ENCODE measurements at places on chromosomes 7 and 10.

DNA sequence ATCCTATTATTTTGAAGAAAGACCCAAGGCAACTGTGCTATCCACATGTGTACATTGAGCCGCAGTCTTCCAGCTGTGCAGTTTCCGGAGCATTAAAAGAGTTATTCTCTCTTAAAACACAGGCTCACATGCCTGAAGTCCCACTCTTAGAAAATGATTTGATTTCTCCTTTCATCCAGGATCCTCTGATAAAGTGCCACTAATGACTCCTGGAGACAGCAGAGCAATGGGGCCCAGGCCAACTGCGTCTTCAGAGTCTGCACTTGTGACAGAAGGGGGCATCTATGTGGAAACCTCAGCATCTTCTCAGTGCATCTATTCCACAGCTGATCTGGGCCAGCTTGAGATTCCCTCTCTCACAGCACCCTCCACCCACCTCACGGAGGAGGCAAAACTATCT is 482.1 kb upstream of the AKR1E2 start:
- DNase-seq: no peak

GRCh38 chr10:107984149-107984548 is 819.6 kb upstream of the SORCS1 start:
- no peak for DNase-seq

- DNase-seq: no peak
Measured at GRCh38 chr7:81420526-81421226, 349.2 kb downstream of the HGF start.

DNA sequence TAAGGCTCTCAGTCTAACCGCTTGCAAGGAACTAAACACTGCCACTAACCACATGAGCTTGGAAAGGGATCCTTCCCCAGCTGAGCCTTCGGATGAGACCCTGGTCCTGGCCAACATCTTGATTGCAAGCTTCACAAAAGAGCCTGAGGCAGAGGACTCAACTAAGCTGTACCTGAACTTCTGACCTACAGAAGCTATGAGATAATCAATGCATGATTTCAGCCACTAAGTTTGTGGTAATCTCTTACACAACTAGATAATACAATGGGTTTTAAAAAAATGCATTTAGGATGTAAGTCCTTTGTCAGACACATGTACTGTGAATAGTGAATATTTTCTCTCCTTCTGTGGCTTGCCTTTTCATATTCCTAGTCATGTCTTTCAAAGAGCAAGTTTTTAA is 125.6 kb upstream of the RHEB start:
- DNase-seq: no peak

GRCh38 chr10:63765126-63765525 is 243.9 kb downstream of the REEP3 start:
- no peak for DNase-seq

- no peak for DNase-seq
Measured at GRCh38 chr7:39249635-39250152, 272.0 kb downstream of the POU6F2 start.

DNA sequence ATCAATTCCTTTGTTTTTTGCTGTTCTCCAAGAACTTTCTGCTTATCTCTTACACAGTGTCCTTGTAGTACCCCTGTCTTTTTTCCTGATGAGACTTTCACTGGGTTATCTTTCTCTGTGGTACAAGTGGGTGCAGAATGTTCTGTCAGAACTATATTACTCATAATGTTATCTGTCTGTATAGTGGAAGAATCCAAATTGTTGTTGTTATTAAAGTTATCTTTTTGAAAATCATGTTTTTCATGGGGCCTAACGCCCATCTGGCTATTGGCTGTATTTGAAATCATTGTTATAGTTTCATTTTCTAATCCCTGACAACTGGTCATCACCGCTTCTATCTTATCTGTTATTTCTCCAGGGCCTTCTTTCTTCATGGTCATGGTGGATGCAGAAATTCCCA is 163.0 kb upstream of the CCDC6 start:
- no peak for DNase-seq

DNA sequence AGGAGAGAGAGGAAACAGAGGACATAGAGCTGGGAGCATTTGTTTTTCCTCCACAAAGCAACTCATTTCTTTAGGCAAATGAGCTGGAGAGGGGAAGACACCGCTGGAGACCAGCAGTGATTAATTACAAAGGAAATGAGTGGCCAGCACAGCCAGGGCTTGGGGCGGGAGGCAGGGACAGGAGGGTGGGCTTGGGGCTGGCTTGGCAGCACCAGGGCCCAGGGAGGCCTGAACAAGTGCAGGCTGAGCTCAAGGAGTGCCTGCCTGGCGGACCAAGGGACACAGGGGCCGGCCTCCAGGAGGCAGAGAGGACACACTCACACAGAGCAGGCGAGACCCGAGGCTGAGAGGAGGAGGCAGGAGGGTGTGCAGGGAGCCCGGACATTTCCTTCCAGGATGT is 149.0 kb upstream of the UNC5B start:
- DNase-seq: no peak

- DNase-seq: no peak
Measured at GRCh38 chr7:135204876-135205275, 6.5 kb downstream of the WDR91 start.

DNA sequence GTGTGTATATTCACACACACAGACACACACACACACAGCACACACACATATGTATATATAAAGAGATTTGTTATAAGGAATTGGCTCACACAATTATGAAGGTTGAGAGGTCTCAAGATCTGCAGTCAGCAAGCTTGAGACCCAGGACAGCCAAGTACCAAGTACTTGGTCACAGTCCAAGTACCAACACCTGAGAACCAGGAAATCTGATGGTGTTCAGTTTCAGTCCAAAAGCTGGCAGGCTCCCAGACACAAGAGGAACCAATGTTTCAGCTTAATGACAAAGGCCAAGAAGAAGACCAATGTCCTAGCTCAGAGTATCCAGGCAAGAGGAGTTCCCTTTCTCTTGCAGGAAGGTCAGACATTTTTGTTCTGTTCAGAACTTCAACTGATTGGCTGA is 780.2 kb downstream of the MAGI2 start:
- no peak for DNase-seq

DNA sequence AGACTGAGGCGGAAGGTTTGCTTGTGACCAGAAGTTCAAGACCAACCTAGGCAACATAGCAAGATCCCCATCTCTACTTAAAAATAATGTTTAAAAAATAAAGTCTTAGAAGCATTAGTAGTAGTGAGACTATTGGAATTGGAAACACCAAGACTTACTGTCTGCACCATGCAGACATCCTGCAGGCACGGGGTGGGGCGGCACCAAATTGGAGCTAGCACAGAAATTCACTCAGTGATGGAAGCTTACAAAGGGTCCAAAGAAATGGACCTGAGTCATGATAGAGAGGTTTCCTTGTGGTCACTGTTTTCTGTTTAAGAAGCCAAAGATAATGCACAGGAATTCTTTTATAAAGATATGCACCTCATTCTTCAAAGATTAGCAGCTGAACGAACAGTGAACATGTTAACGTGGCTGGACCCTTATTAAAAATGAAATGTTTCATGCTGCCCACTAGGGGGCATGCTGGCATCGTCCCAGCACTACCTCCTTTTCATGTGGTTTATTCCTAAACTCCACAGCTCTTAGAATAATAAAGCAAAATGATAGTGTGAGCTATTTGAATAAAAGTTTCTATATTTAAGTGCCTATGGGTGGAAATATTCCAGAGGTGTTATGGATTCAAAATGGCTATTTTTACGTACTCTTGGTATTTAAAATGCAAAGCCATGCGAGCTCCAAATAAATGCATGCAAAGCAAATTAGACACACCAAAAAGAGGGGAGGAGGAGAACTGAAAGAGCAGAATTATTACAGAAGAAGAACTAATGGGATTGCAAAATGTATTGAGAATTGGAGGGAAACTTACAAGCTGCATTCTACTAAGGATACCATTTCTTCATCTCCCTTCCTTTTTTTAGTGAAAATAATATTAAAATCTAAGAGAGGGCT is 28.6 kb downstream of the PDSS1 start:
- DNase-seq: peak; percentile 30

DNA sequence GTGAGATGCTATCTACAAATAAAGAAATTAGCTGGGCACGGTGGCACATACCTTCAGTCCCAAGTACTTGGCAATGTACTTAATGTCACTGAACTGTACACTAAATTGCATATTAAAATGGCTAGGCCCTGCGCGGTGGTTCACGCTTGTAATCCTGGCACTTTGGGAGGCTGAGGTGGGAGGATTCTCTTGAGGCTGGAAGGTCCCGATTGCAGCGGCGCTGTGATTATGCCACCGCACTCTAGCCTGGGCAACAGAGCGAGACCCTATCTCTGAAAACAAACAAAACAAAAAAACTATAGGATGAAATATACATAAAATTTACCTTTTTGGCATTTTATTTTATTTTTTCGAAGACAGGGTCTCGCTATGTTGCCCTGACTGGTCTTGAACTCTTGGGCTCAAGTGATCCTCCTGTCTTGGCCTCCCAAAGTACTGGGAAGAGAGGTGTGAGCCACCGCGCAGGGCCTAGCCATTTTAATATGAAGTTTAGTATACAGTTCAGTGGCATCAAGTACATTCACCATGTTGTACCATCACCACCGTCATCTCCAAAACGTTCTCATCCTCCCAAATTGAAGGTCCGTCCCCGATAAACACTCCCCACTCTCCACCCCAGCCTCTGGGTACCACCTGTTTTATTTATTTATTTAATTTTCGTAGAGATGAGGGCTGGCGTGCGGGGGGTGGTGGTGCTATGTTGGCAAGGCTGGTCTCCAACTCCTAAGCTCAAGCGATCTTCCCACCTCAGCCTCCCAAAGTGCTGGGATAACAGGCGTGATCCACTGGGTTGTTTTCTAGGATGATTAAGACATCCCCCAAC is 1.3 kb upstream of the EIF3B start:
- DNase-seq: no peak

GRCh38 chr10:69327463-69328379 is 49.4 kb downstream of the HK1 start:
- peak; percentile 18 for DNase-seq

DNA sequence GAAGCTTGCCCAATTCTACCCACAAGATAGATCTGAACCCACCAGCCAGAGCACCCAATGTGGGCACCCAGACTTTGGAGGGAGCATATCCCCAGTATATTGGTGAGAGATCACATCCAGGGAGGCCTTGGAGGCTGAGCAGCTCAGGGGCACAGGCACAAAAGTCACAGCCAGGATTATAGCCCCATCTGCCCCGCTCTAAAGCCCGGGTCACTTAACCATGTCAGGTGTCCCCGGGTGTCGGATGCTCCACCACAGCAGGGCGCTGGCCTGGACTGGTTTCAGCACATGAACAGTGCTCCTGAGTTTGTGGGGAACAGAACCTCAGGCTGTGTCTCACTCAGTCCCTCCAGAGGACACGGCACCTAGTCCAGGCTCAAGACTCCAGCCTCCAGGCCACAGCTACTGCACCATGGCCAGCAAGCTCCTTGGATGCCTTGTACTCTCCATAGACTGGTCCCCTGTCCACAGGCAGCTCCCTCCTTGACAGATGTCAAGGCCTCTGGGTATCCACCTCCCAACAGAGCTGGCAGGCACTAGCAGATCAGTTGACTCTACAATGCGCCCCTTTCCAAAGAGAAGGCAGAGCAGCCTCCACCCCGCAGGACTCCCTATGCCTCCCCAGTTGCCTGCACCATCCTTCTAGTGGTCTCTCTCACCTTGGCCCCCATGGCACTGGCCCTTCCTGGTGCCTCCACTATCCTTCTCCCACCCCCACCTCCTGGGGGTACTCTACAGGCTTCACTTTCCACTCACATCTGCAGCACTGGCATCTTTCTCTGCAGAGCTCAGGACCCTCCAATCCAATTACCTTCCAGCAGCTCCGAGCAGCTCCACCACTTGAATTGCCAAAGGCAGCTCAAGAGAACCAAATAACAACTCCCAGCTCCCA is 306.0 kb downstream of the GRID1 start:
- no peak for DNase-seq

DNA sequence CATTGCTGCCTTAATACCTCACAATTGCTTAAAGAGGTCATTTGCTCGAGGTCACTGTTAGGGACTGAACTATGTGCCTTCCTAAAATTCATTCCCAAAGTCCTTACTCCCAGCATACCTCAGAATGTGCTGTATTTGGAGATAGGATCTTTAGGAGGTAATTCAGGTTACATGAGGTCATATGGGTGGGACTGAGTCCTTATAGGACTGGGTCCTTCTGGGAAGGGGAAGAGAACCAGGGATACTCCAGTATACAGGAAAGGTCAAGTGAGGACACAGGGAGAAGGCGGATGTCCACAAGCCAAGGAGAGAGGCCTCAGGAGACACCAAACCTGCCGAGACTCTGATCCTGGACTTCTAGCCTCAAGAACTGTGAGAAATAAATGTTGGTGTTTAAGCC is 253.3 kb downstream of the PRPF18 start:
- no peak for DNase-seq

DNA sequence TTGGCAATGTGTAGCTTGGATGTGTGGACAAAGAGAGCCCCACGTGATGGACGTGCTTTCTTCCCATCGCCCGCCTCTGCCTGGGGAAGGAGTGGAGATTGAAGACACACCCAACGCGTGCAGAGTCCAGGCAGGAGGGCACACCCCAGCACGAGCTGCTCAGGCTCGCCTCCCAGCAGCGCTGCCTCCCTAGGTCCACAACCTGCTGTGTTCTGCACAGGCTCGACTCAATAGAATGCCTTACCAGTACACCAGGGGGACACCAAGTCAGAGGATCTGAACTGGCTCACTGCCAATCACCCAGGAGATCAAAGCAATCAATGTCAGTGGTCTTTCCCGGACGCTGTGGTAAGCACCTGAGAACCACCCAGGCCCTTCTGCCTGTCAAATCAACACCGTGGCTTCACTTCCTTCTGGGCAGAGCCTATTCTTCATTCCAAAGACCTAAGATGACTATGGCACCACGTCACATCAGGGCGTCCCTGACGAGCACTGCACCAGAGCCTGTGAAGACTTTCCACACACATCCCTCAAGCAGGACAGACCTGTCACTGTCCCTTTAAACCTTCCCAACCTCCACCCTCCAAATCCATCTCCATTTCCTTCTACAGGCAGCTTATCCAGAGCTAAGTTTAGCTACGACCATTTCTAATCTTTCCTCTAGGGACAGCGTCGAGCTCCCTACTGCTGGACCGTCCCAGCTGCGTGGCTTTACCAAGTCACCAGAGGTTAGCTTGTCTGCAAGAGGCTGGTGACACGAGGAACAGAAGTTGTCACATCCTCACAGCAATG is 72.3 kb downstream of the AMZ1 start:
- DNase-seq: no peak

DNA sequence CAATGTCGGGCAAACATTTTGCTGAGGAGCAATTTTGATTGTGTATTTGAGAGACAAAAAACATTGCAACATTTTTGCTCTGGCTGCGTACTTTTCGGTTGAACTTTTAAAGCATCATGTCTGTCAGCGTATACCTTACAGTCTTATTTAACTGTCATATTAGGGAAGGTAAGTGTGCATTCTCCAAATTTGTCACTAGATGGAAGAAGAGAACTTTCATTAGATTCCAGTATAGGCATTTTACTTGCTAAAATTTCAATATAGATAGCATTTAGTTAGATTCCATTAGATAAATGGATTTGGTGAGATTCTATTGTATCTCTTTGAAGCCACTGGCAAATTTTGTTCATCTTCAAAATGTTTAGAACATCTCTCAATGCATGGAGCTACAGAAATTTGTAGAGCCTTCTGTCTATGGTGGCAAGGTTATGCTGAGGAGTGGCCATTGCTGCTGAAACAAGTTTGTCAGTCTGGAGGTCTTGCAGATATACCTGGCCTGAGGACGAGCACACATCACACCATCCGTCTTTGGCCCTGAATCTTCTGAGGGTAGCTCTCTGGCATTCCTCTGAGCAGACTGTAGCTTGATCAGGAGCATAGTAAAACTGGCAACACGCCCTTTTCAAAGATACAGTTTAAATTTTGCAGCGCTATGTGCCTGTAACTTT is 437.5 kb upstream of the MBL2 start:
- DNase-seq: no peak

- no peak for DNase-seq
Measured at GRCh38 chr7:79361214-79361613, 92.3 kb downstream of the MAGI2 start.

All from T-helper 17 cell (primary cell).